Activated CD4-positive, alpha-beta T cell treated with anti-CD3 and anti-CD28 coated beads, Interleukin-2, amount 50 U/mL, for 16 hours (primary cell): ENCODE measurements at places on chromosomes 6 and 20.

DNA sequence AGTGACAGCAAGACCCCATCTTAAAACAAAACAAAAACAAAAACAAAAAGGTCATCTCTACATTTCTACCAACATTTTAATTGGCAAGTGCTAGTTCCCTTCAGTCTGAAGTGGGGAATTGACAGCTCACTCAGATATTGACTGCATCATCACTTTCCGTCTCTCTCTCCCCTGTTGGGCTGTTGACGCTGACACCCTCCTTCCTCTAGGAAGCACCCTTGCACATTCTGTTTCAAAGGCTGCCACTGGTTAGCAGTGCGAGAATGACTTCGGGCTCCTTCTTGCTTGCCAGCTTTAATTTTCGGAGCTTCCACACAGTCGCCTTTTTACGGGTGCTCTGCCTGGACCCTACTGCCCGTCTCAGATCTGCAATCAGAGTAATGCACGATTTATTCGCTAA lies 96.6 kb upstream of the INSM1 start:
- DNase-seq = no peak

DNA sequence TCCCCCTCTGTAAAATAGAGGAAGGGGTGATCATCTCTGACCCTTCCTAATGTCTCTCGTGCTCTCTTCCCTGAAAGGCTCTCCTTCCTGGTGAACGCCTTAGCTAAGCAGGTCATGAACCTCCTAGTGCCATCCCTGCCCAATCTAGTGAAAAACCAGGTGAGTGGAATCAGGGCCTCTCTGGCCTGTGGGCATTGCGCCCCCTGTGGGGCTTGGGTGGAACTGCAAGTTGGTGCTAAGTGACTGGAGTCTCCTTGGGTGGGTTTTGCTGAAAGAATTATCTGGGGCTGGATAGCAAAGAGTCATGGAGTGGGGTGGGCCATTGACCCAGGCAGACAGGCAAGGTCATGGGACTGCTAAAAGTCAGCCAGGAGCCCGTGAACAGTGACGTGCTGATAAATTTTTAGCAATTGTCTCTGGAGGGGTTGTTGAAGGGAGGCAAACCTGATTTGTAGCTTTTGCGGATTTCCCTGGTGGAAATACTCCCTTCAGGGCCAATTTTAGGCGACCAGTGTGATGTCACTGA lies 8.9 kb downstream of the BPIFB1 start:
- DNase-seq = peak; percentile 65

- no peak for DNase-seq
Observed at GRCh38 chr6:149176971-149177667, 140.4 kb upstream of the TAB2 start.

DNA sequence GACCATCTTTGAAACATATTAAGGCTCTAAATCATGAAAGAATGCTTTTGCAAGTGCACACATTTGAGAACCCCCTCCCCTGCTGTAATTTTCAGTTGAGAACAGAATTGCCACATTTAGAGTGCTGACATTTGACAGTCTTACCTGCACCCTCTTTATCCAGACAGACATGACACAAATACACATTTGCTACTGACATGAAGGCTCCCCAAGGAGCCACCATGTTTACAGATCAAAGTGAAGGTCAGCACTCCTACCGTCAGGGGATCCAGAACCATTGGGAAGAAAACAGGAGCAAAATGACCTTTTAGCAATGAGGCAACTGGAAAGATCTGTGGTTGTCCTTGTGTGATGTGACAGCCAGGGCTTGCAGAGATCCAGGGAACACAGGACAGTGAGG lies 315.4 kb upstream of the CNR1 start:
- no peak for DNase-seq

- DNase-seq = no peak
Observed at GRCh38 chr6:113481458-113481857, 375.7 kb upstream of the MARCKS start.

DNA sequence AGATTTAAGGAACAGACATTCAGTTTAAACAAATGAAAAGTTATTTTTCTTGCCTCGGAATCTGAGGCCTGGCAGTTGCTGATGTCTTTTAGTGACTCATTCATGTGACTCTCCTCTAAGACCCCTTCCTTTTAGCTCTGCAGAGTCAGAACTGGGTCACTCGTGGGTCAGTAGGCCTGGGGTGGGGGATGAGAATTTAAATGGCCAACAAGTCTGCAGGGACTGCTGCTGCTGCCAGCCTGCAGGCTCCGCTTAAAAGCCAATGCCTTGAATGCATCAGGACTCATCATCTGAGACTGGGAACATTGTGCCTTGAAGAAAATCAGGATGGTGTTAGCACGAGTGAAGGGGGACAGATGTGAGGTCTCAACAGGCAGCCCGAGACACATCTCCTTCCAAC lies 404.3 kb downstream of the CDH26 start:
- DNase-seq = no peak

DNA sequence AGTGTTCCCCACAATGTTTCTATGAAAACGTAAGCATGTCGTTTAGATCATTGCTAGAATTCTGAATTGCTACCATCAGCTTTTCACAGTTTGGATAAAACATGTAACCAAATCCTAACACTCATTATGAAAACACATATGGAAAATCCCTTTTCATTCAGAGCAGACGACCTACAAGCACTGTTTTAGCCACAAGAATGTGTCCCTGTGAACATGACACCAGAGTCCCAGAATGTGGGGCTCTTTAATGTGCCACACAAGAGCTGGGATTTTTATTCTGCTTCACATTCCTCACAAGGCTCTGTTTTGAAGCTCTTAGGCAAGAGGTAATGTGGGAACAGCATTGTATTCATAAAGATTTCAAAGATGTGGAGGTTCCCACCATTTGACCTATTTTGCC lies 141.1 kb upstream of the CITED2 start:
- peak; percentile 66 for DNase-seq

- no peak for DNase-seq
Observed at GRCh38 chr6:78502386-78502887, 364.9 kb upstream of the IRAK1BP1 start.

DNA sequence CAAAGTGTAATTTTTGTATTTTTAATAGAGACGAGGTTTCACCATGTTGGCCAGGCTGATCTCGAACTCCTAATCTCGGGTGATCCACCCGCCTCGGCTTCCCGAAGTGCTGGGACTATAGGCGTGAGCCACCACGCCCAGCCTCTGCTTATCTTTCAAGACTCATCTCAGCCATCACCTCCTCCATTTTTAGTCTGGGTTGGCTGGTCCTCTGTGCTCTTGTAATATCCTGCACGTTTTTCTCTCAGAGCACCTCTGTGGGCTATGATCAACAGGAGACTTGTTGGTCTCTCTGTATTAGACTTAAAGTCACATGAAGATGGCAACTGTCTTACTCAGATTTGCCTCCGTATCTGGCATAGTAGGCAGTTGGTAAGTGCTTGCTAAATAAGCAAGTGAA lies 7.6 kb downstream of the NOTCH4 start:
- no peak for DNase-seq

DNA sequence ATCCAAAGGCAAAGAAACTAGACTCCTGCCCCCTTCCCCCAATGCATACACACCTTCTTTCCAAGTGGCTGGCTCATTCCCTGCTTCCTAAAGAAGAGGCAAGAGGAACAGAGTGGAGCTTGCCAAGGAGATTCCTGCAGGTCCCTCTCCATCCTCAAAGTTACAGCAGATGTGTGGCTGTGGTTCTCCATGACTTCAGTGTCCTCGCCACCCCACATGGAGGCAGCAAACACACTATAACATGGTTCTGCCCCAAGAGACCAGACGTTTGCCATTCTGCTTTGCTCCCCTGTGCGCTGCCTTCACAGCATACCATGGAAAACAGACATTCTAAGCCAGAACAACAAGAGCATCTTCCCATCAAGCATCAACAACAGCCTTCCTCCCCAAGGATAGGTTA lies 84.4 kb downstream of the BACH2 start:
- no peak for DNase-seq
